ENCODE measurements at places on chromosomes 13 and 19.

GRCh38 chr13:114145722-114146121, 13.3 kb upstream of the RASA3 start:
- DNase-seq, result no peak

- DNase-seq, result no peak
Observed at GRCh38 chr19:2678044-2678671, 24.3 kb downstream of the GNG7 start.

GRCh38 chr19:290372-291005, 714 bp downstream of the PLPP2 start:
- DNase-seq, result peak; percentile 40

DNA sequence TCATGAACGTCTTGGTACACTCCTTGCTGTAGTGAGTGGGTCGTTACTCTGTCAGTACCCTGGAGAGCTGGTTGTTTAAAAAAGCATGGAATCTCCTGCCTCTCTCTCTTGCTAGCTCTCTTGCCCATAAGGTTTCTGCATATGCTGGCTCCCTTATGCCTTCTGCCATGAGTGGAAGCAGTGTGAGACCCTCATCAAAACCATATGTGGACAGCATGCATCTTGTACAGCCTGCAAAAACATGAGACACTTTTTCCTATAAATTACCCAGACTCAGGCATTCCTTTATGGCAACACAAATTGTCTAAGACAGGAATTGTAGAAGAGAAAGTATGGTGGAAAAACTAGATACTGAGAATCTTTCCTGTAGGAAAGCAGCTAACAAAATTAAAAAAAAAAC, 516.3 kb downstream of the SLITRK6 start:
- DNase-seq, result no peak

- DNase-seq, result no peak
Observed at GRCh38 chr13:74710006-74710405, 575.8 kb upstream of the KLF12 start.

DNA sequence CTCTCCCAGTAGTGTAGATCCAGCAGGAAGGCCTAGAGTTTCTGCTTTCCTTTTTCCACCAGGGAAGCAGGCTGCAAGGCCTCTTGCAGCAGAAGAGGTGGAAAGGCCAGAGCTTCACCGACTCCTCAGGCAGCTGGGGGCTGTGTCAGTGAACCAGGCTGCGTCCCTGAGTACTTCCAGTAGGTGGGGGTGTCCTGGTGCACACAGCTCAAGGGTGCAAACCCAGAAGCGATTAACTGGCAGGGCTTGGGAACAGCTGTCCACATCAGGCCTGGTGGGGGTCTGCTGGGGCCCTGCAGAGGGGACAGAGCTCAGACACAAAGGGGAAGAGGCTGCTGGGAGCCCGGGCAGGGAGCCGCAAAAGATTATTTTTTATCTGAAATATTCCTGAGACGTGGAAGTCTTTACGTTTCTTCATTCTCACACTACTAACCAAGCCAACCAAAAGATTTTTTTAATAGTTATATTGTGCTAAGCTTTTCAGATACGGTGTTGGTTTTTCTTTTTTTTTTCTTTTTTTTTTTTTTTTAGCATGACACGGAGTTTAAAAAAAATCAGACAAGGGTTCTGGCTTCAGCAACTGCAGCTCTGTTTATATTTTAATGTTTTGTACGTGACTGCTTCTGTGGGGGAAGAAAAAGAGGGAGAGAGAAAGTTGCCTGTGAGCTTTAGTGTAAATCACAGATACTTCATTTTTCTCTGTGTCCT, 11.0 kb downstream of the TSHZ3 start:
- DNase-seq, result peak; percentile 50

DNA sequence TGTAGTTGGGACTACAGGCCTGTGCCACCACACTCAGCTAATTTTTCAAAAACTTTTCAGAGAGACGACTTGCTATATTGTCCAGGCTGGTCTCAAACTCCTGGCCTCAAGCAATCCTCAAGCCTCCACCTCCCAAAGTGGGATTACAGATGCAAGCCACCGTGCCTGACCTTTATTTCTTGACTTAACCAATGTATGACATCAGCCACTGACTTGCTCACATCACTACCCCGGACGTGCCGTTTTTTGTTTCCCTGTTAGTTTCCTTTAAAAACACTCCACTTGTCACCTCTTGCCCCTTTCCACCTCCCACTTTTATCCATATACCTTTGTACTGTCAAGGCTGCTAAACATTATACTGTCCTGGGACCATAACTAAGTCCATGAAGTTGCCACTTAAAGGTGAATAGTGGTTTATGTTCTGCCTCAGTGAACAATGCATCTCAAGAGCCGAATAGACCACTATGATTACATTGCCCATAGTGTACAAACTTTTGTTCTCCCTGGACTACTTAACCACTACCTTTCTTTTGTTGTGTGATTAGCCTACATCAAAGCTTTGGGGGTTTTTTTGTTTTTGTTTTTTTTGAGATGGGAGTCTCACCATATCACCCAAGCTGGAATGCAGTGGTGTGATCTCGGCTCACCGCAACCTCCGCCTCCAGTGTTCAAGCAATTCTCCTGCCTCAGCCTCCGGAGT, 2.3 kb upstream of the EPHX3 start:
- DNase-seq, result no peak

GRCh38 chr19:8021374-8021773, 15.9 kb upstream of the ELAVL1 start:
- DNase-seq, result no peak

DNA sequence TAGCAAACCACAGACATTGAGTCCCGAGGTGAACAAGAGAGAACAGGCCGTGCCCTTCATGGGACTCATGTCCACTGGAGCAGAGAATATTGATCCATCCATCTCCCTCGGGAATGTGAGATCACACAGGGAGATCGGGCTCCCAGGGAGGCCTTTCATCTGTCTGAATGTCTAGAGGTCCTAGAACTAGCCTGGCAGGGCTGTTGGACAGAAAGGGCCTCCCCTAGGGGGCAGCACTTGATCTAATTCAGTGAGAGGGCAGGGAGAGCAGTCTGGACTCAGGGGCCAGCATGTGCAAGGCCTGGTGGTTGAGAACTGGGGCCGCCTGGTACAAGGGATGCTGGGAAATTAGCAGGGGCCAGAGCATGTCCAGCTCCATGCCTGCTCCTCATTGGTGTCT, 4.3 kb downstream of the RUVBL2 start:
- peak; percentile 81 for DNase-seq

DNA sequence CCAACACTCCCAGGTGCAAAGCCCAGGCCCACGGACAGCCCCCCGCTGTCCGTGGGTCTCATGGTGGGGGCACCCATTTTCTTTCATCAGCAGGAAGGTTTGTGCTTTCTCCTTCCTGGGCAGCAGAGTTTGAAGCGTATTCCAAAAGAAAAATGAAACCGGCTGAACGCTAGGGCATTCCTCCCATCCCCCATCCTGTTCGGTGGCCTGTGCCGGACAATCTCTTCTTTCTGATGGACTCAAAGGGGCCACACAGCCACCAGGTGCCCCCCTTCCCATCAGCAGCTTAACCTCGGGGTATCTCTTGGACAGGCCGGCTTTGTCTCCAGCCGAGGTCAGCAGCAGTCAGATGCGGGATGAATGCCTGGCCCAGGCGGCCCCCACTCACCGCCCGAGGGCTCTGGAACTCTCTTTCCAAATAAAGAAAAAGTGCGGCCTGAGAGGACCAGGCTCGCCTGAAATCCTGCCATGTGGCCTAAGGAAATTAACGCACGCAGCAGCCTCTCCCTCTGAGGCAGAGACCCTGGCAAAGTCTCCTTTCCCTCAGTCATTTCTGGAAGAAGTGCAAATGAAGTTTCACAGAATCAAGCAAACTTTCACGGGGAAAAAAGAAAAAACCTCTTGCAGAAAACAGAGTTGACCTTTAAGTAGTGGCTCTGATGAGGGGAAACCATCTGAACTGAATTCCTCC, 67.8 kb downstream of the RASA3 start:
- peak; percentile 45 for DNase-seq

GRCh38 chr19:2149980-2150793, 1.2 kb downstream of the AP3D1 start:
- DNase-seq, result no peak

DNA sequence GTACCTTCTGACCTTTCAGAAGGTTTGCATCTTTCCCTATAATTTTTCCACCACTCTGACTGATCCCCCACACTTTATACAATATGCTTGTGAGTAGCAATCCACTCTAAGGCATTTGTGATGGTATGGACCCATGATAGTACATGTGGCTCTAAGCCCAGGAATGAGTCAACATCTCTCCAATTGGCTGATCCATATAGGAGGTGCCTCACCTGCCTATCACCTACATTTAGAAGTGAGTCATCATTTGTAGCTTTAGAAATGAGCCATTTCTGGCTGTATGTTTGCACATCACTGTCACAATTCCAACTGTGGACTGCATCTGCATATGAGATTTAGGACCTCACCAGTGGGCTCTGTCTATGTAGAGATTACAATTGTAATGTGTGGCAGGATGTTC, 133.1 kb upstream of the ZNF91 start:
- no peak for DNase-seq

DNA sequence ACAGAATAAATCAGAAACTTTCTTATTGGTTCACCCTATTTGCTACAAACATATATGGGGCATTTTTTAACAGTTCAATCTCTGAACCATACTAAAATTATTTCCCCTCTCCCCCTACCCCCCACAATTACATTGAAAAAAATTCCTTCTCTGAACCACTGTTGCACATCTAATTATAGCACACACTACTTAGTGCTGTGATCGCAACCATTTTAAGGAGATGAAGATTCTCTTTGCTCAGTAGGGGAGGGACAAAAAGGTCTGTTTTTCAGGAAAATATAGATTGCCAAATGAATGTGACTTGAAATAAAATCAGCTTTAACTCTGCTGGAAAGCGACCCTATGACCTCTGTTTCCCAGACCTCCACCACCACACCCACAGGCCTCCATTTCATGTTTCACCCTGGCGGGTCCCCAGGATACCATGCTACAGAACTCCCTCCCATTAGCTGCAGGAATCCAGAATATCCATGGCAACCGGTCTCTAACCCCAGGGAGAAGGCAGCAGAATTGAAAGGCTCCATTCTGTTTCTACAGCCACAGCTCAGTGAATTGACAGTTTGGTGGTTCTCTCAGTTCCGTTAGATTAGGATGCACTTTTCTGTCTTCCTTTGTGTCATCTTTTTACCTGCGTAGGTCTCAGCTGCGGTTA, 286.3 kb downstream of the TBC1D4 start:
- DNase-seq, result no peak

DNA sequence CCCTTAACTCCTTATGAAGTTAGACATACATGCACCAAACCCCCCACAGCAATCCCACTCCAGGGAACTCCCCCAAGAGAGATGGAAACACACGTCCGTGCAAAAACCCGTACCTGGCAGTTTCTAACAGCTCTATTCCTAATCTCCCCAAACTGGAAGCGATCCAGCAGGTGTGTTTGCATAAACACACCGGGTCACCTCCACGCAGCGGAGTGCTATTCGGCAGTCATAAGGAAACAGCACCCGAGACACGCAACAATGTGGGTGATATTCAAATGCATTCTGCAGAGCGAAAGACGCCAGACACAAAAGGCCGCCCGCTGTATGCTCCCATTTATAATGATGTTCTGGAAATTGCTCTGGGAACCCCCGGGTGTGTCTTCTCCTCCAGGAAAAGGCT, 6.8 kb upstream of the ZNRF4 start:
- no peak for DNase-seq

DNA sequence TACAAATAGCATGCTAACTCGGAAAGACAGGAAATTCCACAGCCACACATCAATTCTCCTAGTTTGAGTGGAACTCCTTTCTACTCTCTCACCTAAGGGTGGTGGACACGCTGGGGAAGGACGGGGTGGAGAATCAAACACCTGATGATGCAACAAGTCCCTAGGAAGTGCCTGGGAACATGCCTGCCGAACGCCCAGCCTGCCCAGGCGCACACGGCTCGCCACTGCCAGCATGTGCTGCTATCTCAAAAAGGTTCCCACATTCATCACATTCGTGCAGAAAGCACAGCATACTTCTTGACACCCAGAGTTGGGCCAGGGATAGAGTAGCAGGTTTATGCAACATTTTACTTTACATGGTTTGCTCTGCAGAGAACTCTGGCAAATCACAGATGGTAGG, 164.6 kb downstream of the ABCC4 start:
- DNase-seq, result no peak

- no peak for DNase-seq
Observed at GRCh38 chr19:1122972-1123363, 19.2 kb downstream of the GPX4 start.

DNA sequence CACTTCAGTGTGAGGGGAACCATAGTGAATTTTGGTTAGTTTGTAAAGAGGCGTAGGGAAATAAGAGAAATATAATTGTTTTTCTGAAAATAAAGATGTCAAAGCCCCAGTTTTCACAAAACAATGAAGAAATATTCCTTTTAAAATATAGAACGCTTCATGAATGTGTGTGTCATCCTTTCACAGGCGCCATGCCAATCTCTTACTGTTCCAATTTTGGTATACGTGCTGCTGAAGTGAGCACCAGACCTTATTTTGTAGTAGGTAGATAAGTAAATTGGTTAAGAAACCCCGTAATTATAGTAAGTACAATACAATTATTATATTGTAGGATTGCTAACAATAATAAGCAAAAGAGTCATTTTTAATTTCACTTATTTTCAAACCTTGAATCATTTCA, 43.3 kb downstream of the NAA16 start:
- DNase-seq, result no peak

GRCh38 chr13:93805736-93806135, 579.1 kb downstream of the GPC6 start:
- no peak for DNase-seq

DNA sequence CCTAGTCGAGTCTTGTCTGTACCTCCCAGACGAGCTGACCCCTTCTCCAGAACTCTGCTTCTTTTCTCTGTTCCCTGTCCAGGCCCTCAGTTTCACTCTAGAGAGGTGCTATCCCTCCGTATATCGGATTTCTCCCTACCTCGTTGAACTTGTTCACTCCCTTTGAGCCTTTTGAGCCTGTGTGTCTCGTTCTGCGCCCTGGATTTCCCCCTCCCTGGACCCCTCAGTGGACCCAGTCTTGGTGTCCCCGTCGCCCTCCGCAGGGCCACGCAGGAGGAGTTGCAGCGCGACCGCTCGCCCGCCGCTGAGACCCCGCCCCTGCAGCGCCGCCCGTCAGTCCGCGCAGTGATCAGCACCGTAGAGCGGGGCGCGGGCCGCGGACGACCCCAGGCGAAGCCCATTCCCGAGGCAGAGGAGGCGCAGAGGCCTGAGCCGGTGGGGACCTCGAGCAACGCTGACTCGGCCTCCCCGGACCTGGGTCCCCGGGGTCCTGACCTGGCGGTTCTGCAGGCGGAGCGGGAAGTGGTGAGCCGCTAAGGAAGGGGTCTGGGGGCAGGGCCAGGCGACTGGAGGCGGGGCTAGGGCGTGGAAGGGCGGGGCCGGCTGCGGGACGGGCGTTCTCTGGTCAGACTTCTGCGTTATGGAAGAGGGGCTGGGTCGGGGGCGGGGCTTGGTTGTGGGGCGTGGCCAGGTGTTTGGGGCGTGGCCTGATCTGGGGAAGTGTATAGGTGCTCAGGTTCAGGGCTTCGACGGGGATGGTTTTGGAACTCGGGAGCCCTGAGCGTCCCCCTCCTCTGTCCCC, 5.5 kb downstream of the EPS8L1 start:
- peak; percentile 77 for DNase-seq

All from A549 (cell line).